ENCODE measurements at places on chromosomes 5 and 9. TPM values are rescaled to one million over a fixed set of nuclear protein-coding genes. Genes with fewer than 3 reads are reported as not detected.
A peak's percentile ranks its signal among the peaks of the same experiment; 100 is the strongest.

DNA sequence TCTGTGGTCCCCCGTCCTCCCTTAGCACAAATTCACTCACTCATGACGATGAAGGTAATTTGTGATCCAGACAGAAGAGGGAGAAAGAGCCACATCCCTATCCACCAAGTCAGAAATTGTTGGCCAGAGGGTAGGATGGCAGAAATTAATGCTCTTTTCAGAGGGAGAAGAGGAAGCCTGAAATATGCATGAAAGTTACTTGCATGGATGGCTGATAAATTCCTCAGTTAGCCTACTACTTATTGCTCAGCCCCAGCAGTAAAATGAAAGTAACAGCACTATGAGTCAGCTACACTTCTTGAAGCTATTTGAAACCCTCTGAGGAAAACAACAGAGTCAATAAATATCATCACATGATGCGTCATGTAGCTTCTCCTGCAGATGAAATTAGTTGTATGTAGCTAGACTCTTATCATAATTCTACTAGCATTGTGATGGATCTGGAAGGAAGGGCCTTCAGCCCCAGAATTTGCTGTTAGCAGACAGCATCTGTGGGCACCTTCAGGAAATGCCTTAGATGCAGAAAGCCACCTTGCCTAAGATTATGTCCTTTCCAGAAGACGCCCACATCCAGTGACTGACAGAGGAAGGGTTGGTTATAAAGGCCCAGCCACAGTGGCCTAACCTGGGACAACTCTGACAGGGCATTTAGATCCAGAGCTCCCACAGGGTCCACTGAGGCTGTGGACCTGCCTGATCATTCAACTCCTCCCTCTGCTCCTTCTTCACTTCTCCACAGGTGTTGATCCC lies 81.2 kb upstream of the CCDC112 start:
- DNase-seq = peak; percentile 66

GRCh38 chr5:149834246-149834855 lies 104.2 kb downstream of the PPARGC1B start:
- DNase-seq = peak; percentile 62

- DNase-seq = no peak
Observed at GRCh38 chr5:127070243-127070642, 3.1 kb downstream of the C5orf63 start.

DNA sequence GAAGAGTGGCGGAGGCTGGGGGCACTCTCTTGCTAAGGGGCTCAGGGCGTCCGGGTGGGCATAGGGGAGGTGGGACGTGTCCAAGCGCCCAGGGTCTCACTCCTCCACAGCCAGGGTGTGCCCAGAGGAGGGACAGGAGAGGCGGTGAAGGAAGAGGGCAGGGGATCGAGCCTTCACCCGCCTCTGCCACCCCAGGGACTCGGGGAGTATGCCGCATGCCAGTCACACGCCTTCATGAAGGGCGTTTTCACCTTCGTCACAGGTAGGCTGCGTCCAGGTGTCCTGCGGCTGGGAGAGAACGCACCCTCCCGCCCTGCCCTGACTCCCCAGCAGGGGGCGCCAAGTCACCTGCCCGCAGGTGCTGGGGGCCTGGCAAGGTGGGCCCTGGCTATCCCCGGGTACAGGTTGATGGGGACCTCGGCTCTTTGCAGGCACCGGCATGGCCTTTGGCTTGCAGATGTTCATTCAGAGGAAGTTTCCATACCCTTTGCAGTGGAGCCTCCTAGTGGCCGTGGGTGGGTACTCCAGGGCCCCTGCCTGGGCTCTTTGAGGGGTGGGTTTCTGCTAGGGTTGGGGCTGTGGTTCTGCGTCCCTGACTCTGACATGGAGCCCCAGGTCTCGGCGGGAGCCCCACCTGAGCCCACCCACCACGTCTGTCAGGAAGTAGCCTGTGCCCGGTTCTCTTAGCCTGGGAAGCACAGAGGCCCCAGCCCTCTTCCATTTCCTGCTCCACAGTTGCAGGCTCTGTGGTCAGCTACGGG lies 552 bp downstream of the TMEM141 start:
- DNase-seq = peak; percentile 83

- peak; percentile 49 for DNase-seq
Observed at GRCh38 chr5:33891788-33892619, at the start of gene ADAMTS12. Gene ADAMTS12 (minus strand): TSS chr5:33891990. CDS start chr5:33891856, 134 bp downstream.

DNA sequence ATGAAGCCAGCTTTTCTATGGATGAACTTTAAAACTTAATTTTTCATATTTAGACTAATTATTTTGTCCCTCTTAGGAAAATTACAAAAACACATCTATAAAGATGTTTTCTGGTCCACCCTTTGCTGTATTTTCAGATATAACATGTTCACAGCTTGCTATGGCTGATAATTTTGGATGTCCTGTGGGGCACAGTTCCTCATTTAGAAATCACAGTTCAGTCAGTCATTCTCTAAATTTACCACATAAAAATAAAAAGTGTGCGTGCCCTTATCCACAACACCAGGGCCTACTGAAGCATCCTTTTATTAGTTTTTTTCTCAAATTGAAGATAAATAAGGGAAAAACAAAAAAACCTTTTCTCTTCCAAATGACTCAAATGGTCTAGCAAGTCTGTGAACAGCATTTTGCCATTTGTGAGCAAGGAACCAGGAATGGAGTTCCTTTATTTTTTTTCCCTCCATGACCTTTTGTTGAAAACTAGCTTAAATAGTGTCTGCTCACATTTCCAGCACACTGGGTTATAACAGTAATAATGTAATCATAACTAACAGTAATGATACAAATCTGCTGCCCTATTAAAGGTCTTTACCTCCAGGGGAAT lies 87.1 kb downstream of the CEMIP2 start:
- no peak for DNase-seq

DNA sequence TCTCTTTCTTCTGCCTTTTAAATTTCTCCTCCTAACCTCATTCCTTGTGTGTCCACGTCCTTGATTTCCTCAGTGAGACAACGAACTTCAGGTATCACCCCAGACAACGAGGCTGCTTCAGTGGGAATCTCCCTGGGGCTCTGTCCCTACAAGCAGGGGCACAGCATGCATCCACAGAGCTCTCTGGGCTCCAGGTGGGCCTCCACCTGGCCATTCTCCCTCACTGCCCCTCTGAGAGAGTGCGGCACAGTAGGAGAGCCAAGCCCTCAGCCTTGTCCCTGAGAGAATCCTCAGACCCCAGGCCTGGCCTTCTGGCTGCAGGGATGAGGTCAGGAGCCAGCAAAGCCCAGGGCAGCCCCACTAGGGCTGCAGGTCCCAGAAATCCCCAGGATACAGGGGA lies 105.3 kb downstream of the LHFPL2 start:
- DNase-seq = no peak

- DNase-seq = no peak
Observed at GRCh38 chr9:9552665-9553064, 1060.1 kb downstream of the PTPRD start.

OLFM1 gene
- total RNA-seq = 0.33 TPM

- peak; percentile 83 for DNase-seq
Observed at GRCh38 chr9:21789541-21790037, 12.8 kb upstream of the MTAP start.

GRCh38 chr9:81634915-81635516 lies 54.3 kb downstream of the TLE1 start:
- DNase-seq = no peak

DNA sequence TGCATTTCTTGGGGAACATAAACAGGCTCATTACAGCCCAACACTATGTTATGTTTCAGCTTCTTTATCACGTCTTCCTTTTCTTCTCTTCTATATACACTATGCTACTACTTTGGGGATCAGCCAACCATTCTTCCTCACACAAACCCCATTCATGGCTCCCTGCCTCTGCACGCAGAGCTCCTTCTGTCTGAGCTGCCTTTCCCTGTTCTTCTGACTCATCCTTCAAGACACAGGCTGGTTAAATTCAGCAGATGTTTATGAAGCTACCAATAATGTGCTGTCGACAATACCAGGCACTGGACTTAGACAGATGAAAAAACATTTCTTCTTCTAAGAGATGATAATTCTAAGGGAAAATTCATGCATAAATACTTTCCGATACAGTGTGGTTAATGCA lies 102.5 kb upstream of the TXNDC8 start:
- peak; percentile 72 for DNase-seq

DNA sequence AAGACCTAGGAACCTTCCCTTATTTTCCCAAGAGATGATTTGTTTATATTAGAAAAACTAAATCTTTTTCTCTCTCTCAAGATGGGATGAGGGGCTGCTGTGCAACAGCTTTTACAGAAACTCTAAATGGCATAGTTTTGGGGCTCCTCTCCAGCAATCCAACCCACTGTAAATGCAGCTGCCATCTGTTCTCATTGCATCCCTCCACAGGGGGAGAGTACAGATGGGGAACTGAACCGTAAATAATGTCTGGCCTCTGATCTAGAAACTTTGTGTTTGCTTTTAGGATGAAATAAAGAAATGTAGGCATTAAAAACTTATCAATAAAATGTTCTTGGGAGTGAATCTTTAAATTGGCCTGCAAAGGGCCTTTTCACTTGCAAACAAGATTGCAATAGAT lies 291.4 kb downstream of the MCTP1 start:
- DNase-seq = no peak

DNA sequence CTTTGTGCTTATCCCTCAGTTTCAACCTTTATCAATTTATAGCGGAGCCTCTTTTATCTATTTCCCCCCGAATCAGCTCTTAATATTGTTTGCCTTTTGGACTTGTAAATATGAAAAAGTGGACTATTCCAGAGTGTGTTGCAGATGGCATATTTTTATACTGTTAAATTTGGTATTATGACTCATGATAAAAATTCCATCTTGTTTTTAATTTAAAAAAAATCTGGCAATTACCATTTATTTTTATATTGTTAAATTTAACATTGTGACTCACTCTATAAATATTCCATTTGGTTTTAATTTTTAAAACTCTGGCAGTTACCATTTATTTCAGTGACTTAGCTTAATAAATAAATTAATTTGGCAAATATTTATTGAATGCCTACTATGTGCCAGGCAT lies 37.5 kb downstream of the RBM27 start:
- DNase-seq = no peak

DNA sequence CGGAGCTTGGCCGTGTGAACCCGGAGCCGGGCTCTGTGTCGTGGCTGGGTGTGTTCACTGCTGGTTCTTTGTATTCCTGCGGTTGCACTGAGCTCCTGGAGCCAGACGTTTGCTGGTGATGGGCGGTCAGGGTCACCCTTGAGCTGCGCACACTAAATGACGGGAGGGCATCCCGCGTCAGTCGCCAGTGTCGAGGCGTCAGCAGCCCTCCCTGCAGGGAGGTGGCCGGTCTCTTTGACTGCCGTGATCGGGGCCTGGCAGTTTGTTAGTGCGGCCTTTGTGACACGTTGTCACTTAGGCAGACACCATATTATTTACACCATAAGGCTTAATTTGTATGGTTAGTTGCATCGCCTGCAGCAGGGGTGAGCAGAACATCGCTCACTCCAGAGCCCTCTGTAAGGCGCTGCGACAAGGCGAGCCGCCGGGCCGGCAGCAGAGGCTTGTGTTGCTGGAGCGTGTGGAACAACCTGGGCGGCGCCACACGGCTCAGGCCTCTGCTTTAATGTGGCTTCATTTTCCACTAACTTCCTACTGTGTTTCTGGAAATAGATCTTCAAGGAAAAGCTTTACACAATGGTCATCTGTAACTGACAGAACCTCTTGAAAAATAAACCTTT lies 8.3 kb downstream of the NDUFS6 start:
- DNase-seq = no peak

GRCh38 chr5:52989025-52989780 lies at the start of gene ITGA2:
Gene ITGA2 (plus strand): TSS chr5:52989352. CDS start chr5:52989469, 117 bp downstream.
- peak; percentile 86 for DNase-seq

Measured in mammary epithelial cell (primary cell).